A549 treated with AZD2906 at 1 μM for 4 hours (cell line): ENCODE measurements at places on chromosomes 1 and 21. TPM values are rescaled to one million over a fixed set of nuclear protein-coding genes. Genes with fewer than 3 reads are reported as not detected.

RAB7B gene
- 0.91 to 1.6 TPM (median 1.1 TPM) in 5 replicates for total RNA-seq

C1orf87 gene
- total RNA-seq = not detected in 5 replicates

FCRL2 gene
- total RNA-seq = not detected in 5 replicates

SLFNL1 gene
- 0.02 to 0.05 TPM (median 0.05 TPM) in 3 of 5 replicates, not detected in the others for total RNA-seq

CLDN14 gene
- total RNA-seq = 0.07 TPM in 1 of 5 replicates, not detected in the others

FBXO42 gene
- 8.3 to 9.7 TPM (median 8.9 TPM) in 5 replicates for total RNA-seq

KIF17 gene
- total RNA-seq = 1.8 to 2.5 TPM (median 2.1 TPM) in 5 replicates

PAQR6 gene
- total RNA-seq = 1.9 to 4.6 TPM (median 4.2 TPM) in 5 replicates

TP53BP2 gene
- total RNA-seq = 25.3 to 38.5 TPM (median 29.4 TPM) in 5 replicates

LENEP gene
- total RNA-seq = not detected in 5 replicates

IL20 gene
- 0.10 TPM in 1 of 5 replicates, not detected in the others for total RNA-seq

IQCC gene
- total RNA-seq = 1.4 to 2.1 TPM (median 1.8 TPM) in 5 replicates

C8B gene
- total RNA-seq = not detected in 5 replicates
